Activated naive CD4-positive, alpha-beta T cell treated with anti-CD3 and anti-CD28 coated beads for 36 hours (primary cell): ENCODE measurements at places on chromosomes 12 and 14. TPM values are rescaled to one million over a fixed set of nuclear protein-coding genes. Genes with fewer than 3 reads are reported as not detected.

LTB4R2 gene
- total RNA-seq, result 12.2 TPM

DNA sequence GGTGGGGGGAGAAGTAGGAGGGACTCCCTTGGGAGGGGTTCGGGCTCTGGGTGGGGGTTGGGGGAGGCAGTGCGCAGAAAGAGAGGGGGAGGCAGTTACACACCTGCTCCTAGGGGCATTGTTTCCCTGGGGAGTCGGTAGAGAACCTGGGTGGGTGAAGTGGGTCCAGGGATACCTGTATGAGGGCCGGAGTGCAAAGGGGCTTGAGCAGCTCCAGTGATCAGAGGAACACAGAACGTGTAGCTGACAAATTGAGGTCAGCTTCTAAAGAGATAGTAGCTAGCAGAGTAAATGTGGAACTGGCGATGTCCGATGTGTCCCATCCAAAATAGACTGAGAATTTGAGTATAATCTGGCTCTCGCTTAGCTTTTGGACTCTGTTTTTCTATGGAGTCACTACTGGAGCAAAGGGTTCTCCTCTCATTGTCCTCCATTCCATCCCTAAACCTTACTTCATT, 502 bp downstream of the SMARCD1 start:
- no peak for DNase-seq

ASCL1 gene
- total RNA-seq, result not detected

GRCh38 chr14:28756884-28757570, 9.6 kb upstream of the FOXG1 start:
- peak; percentile 18 for DNase-seq

GRCh38 chr14:90522571-90523191, 125.9 kb downstream of the CALM1 start:
- DNase-seq, result no peak

DNA sequence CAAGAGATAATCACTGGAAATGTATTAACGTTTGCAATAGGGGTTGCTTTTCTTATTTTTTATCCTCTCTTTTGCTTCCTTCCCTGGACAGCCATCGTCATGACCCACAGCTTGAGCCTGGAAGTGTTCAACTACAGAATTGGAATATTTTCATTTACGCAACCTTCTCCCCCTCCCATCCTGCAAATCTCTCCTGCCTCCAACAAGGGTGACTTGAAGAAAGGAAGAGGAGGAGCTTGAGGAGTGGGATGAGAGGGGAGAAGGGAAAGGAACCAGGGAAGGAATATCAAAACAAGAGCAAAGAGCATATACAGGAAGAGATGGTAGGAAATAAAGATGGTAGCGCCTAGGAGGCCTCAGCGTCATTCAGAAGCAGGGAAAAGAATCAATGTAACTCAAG, 1.6 kb upstream of the MANSC4 start:
- DNase-seq, result no peak

DNA sequence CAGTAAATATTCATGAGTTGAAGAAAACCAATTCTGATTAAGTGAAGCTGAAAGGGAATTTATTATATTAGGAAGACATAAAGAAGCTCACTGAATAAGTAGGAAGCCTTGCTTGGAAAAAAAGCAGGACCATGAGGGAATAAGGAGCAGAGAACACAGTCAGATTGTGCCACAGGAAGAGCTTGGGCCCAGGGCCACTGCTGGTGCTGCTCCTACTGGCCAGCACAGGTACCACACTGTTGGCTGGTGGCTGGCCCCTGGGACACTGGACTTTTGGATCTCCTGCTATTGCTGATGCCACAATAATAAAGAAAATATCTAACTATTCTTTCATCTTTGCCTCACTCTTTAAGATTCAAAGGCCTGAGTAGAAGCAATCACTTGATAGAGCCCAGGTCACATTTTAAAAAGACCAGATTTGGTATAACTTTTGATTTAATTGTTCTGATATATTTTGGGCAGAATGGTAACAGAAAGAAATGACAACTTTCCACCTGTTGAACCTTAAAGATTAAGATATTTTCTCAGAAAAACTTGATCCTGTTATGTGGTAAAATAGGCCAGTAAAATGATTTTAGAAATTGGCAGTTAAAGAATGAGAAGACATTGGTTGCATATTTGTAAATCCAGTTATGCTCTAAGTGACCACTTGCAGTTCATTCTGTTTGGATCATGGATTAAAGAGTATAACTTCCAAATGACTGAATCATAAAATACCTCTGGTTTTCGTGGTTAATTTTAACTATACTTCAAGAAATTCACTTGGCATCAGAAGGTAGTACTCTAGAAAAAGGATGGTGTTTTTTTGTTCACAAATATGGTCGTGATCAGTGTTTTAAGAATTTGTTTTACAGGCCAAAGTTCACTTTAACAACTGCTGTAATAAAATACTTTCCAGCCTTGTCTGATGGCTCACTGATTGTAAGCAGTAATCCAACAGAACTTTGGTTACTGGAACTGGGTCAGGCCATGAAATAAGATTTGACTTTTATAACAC, 68.3 kb downstream of the DERA start:
- DNase-seq, result no peak

GRCh38 chr14:94906991-94907587, 137.2 kb upstream of the GSC start:
- DNase-seq, result no peak
